ENCODE measurements at places on chromosomes 3 and 15.

GRCh38 chr3:131616719-131617118 is 113.9 kb upstream of the MRPL3 start:
- DNase-seq, result no peak

DNA sequence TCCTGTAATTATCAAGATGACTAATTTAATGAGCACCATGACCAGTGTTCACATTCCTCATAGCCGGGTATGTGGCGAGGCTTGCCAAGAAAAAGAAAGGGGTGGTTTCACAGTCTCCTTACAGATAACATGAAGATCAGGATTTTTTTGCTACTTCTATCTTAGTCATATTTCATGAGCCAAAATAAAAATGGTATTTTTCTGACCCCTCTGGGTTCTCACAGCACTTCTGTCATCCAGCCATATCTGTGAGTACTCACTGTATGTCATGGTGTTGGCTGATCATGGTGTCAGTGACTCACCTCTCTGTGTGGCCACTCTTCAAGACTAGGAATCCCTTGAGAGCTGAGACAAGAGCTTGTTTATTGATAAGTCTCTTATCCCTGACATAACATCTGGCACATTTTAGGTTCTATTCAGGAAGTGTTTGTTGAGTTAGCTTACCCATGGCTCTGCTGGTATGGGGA is 130.5 kb upstream of the LMCD1 start:
- DNase-seq, result peak; percentile 82

DNA sequence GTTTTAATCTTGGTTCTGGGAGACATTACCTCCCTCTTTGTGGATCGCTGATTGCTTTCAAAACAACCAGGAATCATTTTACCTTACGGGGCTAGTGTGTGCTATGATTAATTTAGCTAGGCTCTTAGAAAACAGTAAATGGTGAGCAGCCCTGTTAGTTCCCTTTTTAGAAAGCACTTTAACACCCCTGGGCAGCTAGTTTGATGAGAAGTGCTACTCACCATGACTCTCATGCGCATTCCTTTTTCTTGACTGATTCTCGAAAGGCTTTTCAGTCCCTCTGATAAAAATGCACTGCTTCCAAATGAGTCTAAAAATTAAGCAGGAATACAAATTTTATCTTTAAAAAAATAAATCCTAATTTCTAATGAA is 75.3 kb upstream of the LEKR1 start:
- DNase-seq, result peak; percentile 38

DNA sequence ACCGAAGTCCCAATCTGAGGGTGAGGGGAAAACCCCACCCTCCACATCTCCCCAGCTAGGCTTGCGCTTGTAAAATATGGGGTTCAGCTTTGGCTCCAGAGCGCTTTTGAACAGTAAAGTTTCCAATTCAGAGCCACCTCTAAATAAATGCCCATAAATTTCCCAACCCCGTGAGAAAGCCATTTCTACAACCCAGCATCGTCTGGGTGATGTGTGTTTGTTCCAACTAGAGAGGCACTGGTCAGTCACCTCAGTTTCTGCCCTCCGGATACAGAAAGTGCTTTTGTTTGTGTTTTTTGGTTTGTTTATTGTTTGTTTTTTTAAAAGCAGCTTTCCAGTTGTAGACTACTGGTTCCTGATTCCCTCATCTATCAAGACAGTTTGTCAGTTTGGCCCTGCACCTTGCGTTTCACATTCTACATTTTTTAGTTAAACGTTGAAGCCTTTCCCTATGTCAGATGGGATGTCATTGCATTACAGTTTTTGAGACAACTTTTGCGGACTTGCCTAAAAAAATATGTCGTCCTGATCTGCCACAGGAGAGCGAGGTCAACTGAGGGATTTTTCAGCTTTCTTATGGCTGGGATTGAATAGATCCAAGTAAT is 15.0 kb upstream of the SOX2 start:
- DNase-seq, result no peak

- DNase-seq, result no peak
Observed at GRCh38 chr15:60005352-60006202, 1.5 kb downstream of the FOXB1 start.

DNA sequence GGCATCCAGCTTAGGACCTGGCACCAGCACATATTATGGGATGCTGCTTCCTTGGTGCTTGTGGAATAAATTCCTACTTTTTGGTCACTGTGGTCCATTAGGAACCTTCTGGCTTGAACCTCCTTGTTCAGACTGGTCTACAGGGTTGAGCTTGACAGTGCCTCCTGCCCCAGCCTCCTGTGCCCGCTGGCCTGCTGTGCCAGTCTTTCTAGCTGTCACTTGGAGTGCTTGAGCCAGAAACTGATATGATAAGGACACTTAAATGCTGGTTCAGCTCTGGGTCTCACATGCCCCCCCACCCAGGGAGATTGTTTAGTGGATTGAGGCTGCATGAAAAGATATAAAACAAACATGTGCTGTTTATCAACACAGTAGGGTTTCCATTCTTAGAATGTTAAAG is 147.8 kb downstream of the SLCO3A1 start:
- no peak for DNase-seq

DNA sequence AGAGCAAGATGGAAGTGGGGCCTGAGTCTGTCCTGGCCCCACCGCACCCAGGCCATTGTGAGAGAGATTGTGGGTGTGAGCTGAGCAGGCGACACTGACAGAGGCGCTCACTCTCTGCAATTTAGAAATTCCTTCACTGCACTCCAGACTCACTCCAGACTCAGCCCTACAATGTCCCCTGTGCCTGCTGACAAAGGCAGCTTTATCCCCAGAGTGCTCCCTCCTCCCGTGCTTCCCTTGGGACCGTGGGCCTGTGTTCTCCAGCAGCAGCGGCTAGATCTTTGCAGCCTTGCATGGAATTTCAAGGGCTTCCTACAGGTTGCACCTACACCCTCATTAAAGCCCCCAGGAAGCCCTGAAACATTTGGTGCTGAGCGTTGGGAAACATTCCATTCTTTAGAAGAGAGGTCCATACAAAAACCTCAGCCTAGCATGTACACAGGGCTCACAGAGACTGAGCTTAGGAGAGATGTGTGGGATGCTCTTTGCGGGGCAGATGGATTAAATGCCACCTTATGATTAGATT is 1.3 kb upstream of the IL16 start:
- no peak for DNase-seq

GRCh38 chr3:149388001-149388440 is 10.6 kb upstream of the TM4SF1 start:
- peak; percentile 94 for DNase-seq

DNA sequence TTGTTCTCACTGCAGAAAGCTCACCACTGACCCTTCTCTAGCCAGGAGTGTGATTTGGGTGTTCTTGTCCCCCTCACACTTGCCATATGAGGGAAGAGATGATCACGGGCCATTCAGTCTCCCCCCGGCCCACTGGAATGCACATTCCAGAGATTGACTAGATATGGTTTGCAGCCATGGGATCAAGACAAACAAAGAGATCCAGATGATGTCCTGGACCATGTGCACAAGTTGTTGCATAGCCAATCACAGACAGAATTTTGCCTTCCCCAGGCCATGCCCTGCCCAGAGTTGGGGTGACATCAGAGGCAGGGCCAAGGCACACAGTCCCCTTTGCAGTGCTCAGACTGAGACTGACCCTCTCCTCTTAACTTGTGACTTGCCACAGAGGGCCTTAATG is 14.8 kb downstream of the MUC13 start:
- no peak for DNase-seq

DNA sequence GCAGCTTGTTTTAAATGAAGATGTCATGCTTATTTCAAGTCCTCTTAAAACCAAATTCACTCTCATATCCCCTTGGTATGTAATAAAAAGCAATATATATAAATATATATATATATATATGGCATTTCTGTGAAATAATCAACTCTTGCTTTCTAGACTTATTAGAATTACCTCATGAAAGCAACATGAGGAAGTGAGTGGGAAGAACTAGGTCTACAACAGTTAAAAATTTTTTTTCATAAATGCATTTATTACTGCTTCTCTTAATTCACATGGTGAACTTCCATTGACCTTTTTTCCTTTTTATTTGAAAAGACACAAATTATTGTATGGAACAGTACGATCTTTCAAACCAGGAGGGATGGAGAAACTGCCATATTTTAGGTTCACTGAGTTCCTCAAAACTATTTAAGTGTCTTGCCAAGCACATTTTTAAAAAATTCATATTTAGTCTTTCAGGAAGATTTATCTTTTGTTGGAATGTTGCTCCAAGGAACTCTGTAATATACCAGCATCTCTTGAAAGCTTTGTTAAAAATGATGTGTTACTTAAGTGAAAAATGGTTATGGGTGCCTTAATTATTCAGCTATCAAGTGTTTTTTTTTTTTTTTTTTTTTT is 185.2 kb downstream of the GHSR start:
- DNase-seq, result no peak

DNA sequence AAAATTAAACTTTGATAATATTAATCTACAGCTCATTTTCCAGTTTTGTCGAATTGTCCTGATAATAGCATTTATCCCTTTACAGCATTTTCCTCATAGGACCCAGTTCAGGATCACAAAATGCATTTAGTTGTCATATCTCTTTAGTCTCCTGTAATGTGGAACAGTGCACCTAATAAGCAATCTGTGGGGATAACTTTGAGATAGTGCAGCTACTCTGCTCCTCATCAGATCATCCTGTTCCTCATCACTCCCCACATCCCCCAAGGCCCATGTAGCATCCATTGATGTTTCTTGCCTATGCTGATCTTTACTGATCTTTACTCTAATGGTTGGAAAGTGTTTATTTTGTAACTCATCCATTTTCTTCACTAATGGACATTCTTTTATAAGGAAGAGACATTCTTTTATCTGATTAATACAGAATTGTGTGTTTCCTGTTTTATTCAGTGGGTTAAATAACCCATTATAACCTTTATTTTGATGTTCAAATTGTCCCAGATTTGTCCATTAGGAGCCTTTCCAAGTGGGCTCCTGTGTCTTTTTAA is 7.5 kb downstream of the RNF111 start:
- no peak for DNase-seq

DNA sequence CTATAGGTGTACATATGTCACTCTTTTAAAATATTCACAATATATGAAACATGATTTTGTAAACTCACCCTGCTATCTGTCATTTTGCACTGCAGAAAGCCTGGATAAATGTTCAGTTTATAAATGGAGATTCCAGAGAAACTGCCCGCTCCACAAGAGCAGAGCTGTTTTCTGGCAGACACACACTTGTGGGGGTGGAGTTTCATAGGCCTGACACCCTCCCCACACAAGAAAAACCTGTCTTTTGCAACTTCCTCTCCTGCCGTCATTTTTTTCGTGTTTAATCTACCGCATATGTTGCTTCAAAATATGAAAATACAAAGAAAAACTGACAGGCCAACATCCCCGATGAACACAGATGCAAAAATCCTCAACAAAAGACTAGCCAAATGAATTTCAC is 479.0 kb downstream of the GABRG3 start:
- no peak for DNase-seq

GRCh38 chr3:13452490-13453335 is 27.4 kb upstream of the HDAC11 start:
- DNase-seq, result peak; percentile 67

GRCh38 chr15:55241891-55242290 is 45.1 kb upstream of the RSL24D1 start:
- DNase-seq, result peak; percentile 83

GRCh38 chr3:59810606-59811005 is 760.8 kb upstream of the CFAP20DC start:
- no peak for DNase-seq

DNA sequence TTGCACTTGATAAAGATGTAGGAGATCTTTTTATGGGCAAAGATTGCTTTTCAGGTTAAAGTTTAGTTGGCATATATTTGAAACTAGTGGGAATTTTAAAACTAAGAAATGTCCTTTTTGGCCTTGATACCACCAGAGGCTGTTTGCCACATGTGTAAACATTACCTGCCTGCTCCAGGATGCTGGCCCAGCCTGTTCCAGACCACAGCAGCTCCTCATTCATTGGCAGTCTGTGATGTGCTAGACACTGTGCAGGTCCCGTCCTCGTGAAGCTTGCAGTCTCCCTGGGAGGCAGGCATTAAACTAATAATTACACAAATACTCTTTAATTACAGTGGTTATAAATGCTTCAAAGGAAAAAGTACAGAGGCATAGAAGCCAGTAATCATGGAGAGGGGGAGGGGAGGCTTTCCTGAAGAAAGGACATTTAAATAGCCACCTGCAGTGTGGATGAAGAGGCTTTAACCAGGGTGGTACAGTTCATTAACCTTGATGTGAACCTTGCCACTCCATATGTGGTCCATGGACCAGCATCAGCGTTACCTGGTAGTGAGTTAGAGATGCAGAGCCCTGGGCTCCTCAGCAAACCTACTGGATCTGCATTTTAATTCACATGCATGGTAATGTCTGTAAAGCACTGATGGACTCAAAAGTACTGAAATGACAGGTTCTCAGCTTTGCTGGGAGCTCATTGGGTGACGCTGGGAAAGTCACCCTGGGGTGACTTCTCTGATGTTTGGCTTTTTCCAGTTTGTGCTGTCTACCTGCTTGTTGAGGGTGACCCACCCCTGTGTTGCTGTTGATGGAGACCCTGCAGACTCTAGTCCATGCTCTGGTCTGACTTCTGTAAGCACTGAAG is 5.3 kb downstream of the ZNF710 start:
- DNase-seq, result no peak

- DNase-seq, result no peak
Observed at GRCh38 chr15:90889313-90889730, 5.0 kb downstream of the FES start.

- DNase-seq, result peak; percentile 55
Observed at GRCh38 chr3:49638445-49638844, 35.7 kb upstream of the APEH start.

GRCh38 chr3:137110392-137110996 is 152.7 kb downstream of the IL20RB start:
- DNase-seq, result peak; percentile 51

DNA sequence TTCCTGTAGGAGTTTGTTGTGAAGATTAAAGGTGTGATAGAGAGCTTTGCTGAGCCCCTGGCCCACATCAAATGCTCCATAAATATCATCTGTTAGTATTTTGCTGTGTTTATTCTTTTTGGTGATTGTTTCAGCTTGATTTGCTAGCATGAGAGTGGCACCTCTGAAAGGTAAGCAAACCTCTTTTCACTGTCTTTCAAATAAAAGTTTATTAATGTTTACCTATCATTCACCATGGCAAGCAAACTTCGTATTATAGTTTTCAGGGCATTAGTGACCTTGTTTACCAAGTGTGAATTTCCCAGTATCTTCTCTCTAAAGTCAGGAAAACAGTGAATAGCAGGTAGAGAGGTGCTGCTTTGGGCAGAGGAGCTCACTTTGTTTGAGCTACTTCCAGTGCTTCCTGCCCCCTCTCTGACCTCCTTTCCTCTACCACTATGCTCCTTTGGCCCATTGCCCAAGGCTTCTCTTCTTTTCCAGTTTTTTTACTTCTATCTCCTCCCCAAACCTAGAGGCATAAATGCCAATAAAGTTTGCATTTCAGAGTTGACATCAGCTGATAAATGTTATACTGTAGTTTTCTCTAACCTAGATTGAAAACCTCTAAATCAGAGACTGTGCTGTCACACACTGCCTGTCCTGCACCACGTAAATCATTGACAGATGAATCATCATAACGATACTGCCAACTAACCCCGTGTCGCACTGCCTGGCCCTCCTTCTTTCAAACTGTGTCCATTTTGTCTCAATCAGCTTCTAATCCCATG is 569.0 kb downstream of the TUSC7 start:
- DNase-seq, result peak; percentile 4

GRCh38 chr15:59295261-59296001 is 77.2 kb downstream of the MYO1E start:
- DNase-seq, result no peak

GRCh38 chr15:46502667-46503066 is 867.8 kb downstream of the SQOR start:
- no peak for DNase-seq
